ENCODE measurements at places on chromosomes 4 and X.

DNA sequence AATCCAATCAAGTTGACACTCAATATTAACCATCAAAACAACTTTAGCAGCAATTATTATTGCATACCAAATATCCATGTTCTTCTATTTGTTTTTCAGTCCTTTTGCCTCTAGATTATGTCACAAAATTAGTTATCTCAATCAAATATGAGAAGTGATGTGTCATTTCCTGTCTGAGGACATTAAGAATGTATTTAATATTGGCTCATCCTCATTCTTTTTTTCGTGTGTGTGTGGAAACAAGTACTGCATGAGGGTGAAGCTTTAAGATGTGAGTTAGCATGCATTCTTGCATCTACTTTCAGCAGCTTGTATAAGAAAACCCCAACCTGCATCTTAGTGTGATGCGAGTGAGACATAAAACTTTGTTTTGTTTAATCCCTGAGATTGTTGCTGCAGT, 301.4 kb downstream of the GRIA2 start:
- no peak for DNase-seq

DNA sequence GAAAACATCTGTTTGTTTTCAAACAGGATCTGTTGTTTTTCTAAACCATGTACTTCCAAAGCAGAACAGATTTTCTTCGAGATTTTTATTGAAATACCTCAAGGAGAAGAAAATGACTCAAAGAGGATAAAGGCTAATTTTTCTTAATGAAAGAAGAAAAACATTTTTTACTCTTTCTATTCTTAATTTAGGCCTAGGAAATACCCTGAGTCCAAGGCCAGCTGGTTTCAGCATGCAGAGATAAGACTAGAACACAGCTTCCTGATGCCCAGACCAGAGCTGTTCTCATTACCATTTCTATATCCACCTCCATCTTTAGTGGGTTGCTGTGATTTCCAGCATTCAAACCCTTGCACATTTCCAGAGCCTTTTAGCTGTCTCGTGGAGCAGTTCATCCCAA, 18.3 kb downstream of the GAB1 start:
- DNase-seq: no peak

DNA sequence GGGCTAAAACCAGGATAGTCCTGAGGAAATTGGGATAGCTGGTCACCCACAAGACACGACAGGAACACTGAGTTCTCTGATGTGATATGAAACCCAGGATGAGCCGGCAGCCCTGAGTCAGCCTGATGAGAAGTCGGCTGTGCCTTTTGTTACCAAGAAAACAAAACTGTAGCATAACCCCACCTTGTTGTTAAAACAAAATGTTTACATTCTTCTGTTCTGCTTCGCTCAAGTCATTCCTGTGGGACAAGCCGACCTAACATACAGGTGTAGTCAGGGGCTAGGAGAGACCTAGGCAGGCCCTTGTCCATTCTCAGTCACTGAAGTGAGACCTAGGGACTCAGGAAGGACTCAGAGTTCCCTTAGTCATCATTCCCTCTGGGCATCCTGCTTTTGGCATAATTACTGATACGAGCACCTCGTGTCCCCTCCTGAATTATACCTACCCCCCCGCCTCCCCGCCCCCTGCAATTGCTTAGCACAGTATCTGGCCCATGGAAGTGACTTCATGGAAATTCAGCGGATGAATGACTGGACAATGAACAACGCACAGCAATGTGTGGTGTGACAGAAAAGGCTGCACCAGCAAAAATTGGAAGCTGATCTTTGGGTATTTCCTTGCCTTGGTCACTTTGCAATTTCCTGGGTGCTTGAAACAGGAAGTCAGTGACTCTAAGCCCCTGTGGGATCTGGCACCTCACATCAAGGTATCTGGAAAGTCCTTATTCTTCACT, 31.9 kb upstream of the TLR2 start:
- no peak for DNase-seq

DNA sequence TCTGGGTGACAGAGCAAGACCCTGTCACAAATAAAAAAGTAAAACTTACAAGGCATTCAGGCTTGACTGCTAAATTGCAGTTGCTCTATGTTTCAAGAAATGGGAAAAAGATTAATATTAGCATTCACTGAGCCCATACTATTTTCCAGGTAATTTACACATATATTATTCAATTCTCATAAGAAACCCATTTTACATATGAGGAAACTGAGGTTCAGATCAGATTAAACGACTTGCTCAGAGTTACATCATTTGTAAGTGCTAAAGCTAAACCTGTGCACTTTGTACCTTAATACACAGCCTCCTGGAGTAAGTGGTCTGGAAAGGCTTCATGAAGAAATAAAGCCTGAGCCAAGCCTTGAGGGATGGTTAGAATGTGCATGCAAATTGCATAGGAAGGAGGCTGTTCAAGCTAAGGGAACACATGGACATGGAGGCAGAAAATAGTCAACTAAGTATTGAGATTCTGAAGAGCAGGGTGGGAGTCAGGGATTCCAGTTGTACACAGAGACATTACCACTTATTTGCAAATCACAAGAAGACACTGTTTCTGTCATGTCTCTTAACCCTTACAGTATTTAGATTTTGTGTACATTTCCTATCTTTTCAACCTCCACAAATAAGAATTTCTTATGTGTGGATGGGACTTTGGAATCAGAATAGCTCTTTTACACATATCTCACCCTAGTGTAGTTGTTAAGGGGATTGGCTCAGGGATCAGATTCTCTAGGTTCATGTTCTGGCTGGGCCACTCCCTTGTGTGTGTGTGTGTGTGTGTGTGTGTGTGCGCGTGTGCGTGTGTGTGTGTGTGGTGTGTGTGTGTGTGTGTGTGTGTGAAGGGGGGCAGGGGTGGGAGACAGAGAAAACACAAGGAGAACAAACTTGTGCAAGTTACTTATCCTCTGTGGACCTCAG, 113.4 kb downstream of the TMEM164 start:
- DNase-seq: no peak
